Stimulated activated CD4-positive, alpha-beta T cell treated with anti-CD3 and anti-CD28 coated beads, Interleukin-12 subunit alpha, Interleukin-12 subunit beta, amount 100 ng/mL, for 24 hours (primary cell): ENCODE measurements at places on chromosomes 7 and 10.

GRCh38 chr7:85175217-85175616 lies 11.6 kb downstream of the SEMA3D start:
- DNase-seq, result no peak

- DNase-seq, result no peak
These were observed 28.8 kb downstream of the MIOS start for GRCh38 chr7:7595451-7595850.

DNA sequence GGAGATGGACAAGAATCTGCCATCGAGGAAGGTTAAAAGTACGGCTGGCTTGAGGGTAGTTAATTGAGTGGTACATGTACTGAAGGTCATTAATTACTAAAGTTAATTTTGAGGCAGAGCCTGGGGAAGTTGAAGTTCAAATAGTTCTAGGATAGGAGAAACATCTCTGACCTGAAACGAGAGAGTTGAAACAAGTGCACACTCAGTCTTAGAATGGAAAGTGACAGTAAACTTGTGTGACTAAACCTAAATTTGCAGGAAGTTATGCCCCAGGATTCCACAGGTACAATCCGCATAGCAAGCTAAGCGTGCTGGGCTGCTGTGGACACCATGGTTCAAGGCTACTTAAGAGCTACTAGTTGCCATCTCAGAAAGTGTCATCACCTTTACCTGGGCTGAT lies 209.9 kb downstream of the CHCHD3 start:
- DNase-seq, result no peak

- no peak for DNase-seq
These were observed 54.7 kb upstream of the SYPL1 start for GRCh38 chr7:106166651-106167342.

GRCh38 chr10:25842146-25842545 lies 91.9 kb upstream of the MYO3A start:
- no peak for DNase-seq

DNA sequence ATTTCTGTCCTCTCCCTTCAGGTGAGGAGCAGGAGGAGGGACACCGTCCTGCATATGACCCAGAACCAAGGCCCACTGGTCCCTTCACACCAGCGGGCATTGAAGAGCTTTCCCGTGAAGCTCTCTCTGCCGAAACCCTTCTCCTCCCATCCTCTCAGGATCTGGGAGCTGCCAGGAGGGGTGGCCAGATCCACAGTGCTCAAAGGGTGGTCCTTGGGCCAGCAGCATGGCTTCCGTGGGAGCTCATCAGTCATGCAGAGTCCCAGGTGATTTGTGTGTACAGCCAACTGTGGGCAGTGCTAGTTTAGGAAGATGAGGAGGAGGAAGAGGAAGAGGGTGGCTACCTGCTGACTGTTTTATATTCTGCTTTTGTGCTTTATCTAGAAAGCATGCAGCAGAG lies 28.4 kb downstream of the CNPY1 start:
- DNase-seq, result no peak

- no peak for DNase-seq
These were observed 56.3 kb downstream of the PRKAR2B start for GRCh38 chr7:107100824-107101223.

GRCh38 chr7:26988836-26989374 lies 106.9 kb downstream of the HOXA1 start:
- DNase-seq, result no peak

DNA sequence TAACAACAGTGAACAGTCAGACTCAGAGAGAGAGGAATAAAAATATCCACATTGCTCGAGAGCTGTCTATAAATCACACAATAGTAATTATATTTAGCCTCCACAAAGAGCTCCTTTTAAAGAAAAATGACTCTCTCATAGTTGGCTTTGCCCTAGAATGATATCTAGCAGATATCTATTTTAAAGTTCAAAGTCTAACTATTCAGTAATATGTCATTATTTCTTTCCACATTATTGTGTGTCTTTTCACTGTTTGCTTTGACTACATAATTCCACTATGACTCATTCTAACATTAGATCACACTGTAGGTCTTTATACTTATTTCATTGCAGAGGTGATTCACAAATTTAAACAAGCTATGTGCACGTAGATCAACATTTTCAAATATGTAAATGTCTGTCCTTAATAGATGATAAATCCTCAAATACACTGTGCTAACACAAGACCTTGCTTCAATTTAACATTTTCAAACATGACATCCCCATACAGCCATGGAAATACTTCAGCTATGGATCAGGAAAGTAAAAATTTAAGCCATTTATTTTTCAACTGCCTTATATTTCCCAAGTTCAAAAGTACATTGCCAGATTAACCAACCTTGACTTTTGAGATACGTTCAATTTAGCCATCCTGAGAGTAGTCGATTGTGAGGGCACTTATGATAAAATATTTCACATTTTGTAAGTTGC lies 99.9 kb upstream of the AKR1E2 start:
- DNase-seq, result no peak

DNA sequence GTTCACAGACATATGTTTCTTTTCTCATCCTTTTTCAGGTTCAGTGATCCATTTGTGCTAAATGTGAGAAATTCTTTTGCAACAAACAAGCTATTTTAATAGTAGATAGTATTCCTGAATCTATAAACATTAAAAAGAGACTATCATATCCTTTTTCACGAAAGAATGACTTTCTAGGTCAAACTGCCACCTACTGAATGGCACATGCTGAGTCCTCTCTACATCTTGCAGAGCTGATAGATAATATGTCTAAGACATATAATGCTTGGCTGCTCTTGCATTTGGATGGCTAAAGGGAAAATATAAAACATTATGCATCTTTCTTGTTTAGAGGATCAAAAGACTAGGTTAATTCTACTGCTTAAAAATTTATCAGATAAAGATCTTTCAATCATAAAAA lies 114.1 kb upstream of the SLC26A5 start:
- DNase-seq, result no peak

DNA sequence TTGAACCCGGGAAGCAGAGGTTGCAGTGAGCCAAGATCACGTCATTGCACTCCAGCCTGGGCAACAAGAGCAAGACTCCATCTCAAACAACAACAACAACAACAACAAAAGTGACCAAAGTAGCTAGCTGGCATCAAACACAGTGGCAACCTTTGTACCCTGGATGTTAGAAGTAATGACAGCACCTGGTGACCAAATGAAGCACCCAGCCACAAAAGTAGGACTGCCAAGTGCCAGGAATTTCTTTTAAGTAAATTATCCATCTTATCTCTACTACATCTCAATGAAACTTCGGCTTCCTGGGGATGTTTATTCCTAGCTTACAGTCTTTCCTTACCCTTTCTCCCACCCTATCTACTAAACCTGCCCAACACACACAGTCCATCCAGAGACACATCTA lies 18.8 kb downstream of the SRPK2 start:
- no peak for DNase-seq

DNA sequence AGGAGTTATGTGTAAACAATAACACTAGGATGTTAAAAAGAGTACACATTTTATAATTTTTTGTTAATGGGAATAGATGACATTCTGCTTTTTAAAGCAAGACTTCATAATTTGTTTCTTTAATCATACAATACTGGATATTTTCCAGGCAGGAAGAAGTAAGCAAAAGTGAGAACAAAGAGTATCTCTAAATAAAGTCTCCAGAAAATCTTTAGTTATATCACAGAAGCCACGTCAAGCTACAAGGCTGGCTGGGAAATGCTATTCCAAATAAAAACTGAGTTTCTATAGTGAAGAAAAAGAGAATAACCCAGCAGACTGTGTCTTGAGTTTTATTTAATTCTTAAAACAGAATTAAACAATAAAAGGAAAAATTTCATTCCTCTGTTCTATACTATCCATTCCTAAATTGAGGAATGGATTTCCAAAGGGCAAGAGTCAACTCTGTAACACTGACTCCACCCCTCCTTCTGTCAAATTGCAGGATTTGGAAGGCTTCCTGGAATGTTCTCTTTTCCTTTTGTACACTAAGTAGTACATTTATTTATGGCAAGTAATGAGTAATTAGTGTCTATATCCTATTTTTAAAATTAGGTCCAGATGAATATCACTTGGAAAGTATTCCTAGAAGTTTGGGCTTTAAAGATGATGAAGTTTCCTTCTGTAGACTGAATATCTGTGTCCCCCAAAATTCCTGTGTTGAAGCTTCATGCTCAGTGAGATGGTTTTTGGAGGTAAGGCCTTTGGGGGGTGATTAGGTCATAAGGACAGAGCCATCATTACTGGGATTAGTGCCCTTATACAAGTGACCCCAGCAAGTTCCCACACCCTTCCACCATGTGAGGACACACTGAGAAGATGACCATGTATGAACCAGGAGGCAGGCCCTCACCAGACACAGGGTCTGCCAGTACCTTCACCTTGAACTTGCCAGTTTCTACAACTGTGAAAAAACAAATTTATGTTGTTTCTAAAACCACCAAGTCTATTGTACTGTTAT lies 290.9 kb downstream of the CRPPA start:
- DNase-seq, result no peak

DNA sequence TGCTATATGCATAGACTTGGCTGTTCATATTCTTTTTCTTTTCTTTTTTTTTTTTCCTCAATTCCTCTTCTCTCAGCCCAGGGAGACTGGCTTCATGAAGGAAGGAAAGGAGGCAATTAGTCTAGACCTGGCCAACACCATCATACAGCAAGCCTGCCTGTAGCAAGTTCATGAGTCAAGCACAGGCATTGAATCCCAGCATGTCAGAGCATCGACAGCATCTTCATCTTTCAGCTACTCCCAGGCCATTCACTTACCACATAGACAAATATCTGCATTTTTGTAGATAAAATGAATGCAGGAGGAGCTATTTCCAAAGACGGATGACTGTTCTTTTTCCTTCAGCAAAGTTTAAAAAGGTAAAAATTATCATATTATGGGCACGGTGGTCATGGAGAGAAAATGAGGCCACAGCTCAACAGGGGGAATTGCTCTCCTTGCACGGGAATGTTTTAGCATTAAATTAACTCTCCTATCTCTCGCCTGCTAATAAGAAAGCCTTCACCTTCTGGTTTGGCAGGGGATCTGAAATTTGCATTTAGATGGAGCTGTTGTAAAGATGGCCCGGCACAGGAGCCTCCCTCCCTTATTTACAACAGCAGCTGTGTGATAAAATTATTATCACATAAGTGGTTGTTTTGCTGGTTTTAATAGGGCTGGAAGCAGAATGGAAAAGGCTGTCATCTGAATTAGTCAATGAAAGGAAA lies 626.5 kb upstream of the AUTS2 start:
- no peak for DNase-seq

- DNase-seq, result no peak
These were observed 3.7 kb downstream of the ZNF775 start for GRCh38 chr7:150382844-150383225.

GRCh38 chr10:103991393-103992128 lies 24.6 kb downstream of the SLK start:
- DNase-seq, result no peak

DNA sequence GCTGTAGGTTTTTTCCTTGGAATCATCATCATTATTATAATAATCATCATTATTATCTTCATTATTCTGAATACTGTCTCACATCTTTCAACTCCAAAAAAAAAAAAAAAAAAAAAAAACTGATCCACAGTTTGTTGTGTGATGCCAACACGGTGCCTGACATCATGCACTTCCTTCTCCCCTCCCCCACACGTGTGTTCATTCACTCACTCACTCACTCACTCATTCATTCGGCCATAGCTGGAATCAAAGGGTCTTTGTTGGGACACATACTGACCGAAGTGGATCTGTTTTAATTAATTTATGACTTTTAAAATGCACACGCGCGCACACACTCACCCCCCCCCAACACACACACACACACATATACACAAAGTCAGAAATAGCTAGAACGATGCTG lies 177.8 kb downstream of the PIP4K2A start:
- no peak for DNase-seq

GRCh38 chr7:83947260-83947659 lies 247.3 kb downstream of the SEMA3A start:
- DNase-seq, result no peak

- no peak for DNase-seq
These were observed 920.8 kb downstream of the TYW1 start for GRCh38 chr7:67917437-67917755.

DNA sequence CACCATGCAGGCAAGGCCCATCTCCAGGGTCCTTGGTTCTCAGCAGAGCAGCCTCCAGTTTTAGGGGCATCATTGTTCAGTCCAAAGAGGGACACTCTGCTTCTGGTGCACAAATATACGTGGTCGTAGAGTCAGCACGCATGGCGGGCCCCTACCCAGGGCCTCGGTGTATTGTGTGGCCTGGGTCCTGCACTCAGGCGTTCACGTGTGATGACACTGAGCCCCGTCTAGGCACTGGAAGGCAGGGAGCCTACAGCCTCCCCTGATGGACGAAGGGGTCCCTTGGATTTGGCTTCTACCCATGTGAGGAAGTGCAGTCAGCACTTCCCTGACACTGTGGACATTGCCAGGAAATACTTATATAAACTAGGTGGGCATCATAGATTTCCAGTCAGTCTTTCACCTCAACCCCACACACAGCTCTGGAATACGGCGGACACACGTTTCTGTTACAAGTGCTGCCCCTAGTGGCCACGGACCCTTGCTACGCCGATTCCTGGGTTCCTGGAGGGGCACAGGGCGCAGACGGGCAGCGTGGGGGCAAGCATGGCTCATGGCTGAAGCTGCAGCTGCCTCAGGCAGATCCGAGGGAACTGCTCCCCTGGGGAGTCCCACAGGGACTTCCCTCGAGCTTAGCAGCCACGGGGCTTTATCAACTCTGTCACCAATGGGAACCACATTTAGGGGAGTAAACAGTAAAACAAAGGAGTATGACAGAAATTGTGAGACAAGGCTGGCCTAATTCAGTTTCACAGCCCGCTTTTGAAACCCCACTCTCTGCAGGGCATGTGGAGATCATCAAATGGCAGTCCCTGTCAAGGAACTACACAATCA lies 25.4 kb downstream of the AIFM2 start:
- DNase-seq, result no peak

DNA sequence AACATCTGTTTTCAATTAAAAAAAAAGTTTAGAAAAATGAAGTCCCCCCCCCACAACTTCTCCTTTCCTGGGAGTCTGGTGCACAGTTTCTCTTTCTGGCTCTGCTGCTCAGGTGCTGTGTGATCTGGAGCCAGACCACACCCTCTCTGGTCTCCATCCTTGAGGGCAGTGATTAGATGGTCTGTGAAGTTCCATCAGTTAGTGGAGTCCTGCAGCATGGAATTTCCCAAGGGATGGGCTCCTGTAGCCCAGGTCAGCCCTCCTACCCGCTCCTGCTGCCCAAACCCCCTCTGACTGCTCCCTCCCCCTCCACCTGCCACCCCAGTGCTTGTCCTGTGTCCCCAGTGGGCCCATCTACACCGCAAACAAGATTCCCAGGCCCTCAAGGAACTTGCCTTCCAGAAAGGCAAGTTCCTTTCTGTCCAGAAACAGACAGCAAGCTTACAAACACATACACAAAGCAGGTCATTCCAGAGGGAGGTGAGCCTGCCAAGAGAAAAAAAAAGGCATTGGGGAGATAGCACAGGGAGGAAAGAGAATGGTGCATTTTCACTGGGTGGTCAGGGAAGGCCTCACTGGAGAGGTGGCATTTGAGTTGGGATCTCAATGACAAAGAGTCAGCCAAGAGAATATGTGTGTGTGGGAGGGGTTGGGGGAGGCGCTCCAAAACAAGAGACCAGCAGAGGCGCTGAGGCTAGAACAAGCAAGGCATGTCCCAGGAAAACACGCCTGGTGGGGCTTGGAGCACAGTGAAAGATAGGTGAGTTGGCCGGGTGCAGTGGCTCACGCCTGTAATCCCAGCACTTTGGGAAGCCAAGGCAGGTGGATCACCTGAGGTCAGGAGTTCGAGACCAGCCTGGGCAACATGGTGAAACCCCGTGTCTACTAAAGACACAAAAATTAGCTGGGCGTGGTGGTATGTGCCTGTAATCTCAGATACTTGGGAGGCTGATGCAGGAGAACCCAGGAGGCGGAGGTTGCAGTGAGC lies 49.5 kb upstream of the SLC29A3 start:
- DNase-seq, result no peak

GRCh38 chr7:132249256-132249971 lies 326.9 kb downstream of the PLXNA4 start:
- no peak for DNase-seq
